ENCODE measurements at places on chromosomes 1 and 21. TPM values are rescaled to one million over a fixed set of nuclear protein-coding genes. Genes with fewer than 3 reads are reported as not detected.

GRCh38 chr1:241074507-241074906, 282.5 kb downstream of the RGS7 start:
- DNase-seq, result peak; percentile 11

- peak; percentile 68 for DNase-seq
Measured at GRCh38 chr1:166839600-166840308, 479 bp downstream of the POGK start.

GRCh38 chr1:61097317-61097716, 15.0 kb downstream of the NFIA start:
- no peak for DNase-seq

DNA sequence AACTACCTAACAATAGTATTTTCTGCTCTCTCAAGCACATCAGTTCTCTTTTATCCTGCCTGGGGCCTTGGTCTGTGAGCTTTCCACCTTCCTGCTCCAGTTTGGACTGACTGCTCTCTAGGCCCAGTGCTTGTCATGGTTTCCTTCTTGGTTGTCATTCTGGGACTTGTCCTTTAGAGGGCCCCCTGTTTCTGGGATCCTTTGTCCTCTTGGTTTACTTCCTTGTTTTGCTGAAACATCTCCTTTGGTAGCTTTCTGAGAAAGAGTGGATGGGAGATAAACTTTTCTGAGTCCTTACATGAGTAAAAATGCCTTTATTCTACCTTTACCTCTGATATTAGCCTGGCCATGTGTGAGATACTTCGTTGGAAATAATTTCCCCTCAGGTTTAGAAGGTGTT, 4.7 kb downstream of the SLC1A7 start:
- DNase-seq, result peak; percentile 43

GRCh38 chr21:25790878-25791204, 56.1 kb downstream of the GABPA start:
- DNase-seq, result no peak

DNA sequence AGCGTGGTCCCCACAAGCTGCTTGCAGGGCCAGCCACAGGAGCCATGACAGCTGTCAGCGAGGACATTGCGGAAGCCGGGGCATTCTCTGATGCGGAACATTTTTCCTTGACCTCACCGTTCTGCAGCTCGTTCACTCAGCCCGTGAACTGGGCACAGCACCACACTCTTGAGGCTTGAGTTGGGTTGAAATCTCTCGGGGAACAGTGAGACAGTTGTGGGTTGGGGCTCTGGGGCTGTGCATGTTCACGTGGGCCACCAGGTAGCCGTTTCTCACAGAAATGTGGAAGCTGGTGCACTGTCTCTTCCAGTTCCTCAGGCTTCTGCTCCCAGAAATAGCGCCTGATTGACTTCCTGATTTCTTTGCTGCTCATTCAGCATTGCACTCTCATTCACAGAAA, 69.8 kb downstream of the SPSB1 start:
- no peak for DNase-seq

NUF2 gene
- total RNA-seq, result 37.6 TPM
